ENCODE measurements at places on chromosomes 5 and 9.

GRCh38 chr9:97067490-97067889, 28.5 kb upstream of the CTSV start:
- DNase-seq, result no peak

DNA sequence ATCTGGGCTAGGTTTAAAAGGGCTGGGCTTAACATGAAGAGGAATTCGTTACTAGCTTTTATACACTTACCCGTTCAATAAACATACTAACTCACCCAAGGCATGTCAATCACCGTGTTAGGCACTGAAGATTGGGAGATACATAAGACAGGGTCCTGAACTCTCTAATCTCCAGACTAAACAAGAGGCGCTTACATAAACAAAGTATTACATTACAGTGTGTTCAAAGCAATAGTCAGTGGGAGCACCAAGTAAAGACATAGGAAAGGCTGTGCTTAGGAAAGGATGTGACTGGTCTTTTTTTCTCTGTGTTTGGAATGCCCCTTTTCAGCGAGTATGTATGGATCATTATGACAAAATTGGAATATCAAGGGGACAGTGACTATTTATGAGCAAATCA, 203.6 kb upstream of the ADRA1B start:
- DNase-seq, result no peak

DNA sequence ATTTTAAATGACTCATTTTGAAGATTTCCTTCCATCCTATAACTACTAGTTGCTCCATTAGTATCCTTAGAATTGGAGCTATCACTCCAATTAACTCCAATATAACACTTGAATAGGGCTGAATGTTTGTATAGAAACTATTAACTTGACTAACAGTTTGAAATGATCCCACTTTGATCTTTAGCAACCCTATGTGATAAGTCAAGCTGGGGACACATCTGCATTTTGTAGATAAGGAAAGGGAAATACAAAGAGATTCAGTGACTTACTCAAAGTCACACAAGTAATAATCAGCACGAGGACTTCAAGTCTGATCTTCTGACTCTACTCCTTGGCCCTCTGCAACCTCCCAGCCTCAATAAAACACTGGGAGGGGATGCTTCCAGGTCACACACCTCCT, 101.1 kb downstream of the TMEM215 start:
- no peak for DNase-seq

DNA sequence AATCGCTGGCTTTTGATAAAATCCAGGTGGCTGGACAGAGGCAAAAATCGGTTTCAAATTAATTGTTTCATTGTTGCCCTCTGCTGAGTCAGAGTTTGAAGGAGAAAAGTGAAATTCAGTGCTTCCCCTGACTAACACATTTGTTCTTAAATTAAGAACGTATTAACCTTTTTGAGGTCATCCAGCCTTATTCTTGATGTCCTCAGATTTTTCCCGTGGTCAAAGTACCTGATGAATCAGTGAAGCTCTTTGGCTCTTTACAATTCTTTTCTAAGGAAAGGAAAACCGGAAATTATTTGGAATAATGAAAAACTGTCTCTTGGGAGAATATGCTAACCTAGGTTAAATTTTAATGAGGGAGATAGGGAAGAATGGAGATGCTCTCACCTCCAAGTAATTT, 21.6 kb downstream of the OSMR start:
- DNase-seq, result no peak

DNA sequence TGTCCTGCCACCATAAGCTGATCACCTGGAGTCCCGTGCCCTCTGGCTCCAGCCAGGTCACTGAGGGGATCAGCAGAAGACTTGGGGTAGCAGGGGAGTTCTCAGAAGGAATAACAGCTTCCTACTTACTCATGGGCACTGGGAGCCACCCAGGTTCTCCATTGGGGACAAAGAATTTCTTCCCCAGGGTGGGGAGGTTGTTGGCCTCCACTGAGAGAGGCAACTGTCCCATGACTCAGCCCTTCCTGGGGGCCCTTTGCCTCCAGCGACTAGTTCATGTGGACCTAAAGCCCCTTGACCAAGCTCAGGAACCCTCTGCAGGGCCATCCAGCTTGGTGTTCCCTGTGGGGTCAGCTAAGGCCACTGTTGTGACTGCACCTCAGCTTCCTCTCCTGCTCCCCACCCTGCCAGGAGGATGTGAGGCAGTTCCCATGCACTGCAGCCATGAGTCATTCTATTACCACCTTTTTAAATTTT, 175.0 kb downstream of the AUH start:
- DNase-seq, result no peak

DNA sequence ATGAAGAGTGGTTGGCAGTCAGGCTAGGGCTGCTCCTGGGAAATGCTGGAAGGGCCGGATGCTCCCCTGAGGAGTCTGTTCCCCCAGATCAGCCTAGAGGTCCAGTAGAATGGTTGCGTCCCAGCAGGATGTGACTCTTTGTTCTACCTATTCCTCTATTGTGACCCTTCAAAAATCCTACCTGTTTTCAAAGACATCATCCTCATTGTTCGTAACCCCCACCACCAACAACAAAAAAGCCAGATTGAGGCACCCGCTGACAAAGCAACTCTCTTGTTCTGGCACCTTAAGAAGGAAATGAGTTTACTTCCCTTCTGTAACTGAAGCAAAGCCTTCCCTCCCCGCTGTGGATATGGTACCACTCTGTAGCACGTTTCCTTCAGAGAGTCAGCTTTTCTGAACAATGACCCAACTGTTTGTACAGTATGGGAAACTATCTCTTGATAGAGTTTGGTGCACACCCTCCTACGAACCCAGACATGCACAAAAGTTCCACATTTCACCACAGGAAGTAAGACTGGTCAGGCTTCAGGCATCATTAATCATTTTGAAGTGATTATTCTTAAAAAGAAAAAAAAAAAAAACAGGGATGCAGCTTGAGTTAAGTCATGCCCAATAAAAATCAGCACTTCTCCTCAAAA, 207.2 kb downstream of the ENC1 start:
- DNase-seq, result no peak

DNA sequence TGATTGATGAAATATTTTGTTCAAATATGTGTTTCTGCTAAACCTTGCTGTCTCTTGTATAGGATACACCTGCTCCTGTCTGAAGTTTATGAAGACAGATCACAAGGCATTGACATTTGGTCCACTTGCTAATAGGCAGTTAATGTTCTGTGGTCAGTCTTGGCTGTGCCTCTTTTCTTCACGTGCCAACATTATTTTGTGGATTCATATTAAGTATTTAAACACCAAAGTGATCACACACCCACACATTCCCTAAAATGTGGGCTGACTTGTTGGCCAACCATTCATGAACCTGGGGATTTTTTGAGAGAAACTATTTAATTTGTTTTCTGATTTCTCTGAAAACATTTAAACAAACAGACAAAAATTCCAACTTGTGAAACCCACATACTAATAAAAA, 33.7 kb downstream of the ZNF462 start:
- DNase-seq, result no peak

- no peak for DNase-seq
Measured at GRCh38 chr5:87850843-87851242, 417.8 kb downstream of the TMEM161B start.

- DNase-seq, result no peak
Measured at GRCh38 chr9:77019236-77019925, at the start of gene FOXB2. Gene FOXB2 (plus strand): TSS chr9:77019655. CDS start chr9:77019655, 0 bp downstream.

GRCh38 chr5:127386557-127386956, 96.0 kb downstream of the MEGF10 start:
- DNase-seq, result no peak

DNA sequence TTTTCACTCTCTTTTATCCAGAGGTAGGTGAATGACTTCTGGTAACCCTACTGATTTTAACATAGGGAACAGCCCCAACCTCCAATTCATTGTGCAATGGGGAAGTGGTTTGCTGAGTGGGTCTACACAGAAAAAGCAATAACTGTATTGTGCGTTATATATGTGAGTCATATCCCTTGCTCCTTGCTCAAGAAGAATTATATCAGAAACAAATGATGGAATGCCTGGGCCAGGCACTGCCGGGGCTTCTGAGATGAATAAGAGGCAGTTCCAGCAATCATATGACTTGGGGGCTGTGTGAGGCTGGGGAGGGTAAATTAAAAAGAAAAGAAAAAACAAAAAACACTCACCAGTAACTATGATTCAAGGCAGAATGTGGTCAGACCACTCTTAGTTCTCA, 79.2 kb upstream of the ABCA1 start:
- DNase-seq, result no peak

- no peak for DNase-seq
Measured at GRCh38 chr9:132407196-132407595, 556 bp upstream of the TTF1 start.

DNA sequence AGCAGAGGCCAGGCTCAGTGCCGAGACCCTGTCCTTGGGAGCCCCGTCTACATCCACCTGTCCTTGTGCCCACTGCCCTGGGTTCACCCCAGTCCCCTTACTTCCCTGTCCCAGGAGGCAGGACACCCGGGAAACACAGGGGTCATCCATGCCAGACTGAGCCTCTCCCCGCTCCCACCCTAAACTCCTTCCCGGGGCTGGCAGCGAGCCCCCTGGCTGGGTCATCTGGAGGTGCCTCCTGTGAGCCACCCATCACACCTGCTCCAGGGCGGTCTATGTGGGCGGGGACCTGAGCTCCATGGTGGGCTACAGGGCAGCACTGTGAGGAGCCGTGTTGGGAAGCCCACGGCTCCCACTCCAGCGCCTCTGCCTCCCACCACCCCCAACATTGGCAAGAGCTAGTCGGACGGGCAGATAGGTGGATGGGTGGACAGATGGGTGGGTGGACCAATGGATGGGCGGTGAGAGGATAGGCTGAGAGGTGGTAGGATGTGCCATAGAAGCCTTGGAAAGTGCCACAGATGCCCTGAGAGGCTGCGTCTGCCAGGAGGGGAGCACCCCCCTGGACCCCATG, 42.5 kb upstream of the RXRA start:
- no peak for DNase-seq

GRCh38 chr9:37040508-37041127, 6.5 kb upstream of the PAX5 start:
- no peak for DNase-seq

DNA sequence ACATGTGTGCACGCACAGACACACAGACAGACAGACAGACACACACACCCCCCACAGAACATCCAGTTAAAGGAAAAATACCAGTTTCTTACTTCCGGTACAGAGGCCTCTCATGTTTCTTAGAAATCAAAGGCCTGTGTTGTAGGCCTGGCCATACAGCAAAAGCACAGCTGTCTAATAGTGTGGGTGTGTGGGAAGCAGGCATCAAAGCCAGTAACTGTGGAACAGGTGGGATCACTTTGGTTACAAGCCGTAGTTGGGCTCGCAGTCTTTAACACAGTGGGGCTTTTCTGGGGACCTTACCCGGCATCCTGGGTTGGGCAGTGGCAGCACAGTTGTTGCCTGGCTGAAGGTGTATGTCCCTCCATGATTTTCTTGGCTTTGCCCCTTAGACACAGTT, 55.2 kb downstream of the FBXL7 start:
- no peak for DNase-seq

- no peak for DNase-seq
Measured at GRCh38 chr9:7979611-7980010, 180.0 kb upstream of the DMAC1 start.

GRCh38 chr5:132621699-132622098, 36.3 kb upstream of the IL13 start:
- no peak for DNase-seq

DNA sequence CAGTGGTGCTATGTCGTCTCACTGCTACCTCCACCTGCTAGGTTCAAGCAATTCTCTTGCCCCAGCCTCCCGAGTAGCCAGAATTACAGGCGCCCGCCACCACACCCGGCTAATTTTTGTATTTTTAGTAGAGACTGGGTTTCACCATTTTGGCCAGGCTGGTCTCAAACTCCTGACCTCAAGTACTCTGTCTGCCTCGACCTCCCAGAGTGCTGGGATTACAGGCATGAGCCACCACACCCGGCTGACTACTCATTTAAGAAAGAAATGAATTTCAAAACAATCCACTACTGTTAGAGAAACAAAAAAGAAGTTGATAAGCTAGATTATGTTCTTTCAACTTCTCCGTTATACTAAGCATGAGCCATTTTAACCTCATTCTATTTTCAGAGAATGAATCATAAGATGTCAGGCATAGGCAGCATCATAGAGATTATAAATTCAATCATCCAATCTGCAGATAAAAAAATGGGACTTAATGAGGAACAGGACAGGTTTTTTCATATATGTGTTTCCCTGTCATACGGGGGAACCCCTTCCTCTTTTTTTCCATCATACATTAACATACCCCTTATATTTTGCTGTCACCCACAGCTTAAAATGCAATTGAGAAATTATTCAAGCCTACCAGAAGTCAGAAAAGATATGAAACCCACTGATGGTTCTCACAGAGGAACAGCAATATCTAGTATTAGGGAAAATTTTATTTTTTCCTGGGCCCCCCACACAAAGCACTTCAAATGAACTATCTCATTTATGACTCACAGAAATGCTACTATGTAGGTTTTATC, 26.5 kb upstream of the ADRB2 start:
- DNase-seq, result no peak

DNA sequence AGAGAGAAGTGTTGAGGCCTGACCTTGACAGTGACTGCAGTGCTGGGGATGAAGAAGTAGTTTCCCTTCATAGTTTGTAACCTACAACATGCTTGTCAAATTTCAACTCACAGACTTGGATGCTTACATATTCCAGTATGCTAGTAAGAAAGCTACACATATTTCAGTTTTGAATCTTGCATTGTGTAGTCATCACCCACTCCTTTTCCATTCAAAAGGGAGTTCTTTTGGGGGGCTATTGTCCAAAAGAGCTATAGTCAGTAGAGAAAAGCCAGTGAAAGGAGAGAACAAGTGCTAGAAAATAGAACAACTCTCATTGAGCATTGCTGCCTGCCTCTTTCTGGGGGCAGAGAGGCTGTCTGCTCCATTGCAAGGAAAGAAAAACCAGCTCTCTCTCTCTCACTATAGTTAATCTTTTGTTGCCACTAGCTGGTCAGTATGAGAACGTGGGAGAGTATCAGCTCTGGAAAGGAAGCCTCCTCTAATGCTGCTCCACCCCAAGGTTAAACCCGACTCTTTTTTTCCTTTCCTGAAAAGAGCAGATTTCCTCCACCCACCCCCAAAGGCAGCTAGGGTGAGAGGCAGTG, 7.3 kb downstream of the ASTN2 start:
- DNase-seq, result no peak

DNA sequence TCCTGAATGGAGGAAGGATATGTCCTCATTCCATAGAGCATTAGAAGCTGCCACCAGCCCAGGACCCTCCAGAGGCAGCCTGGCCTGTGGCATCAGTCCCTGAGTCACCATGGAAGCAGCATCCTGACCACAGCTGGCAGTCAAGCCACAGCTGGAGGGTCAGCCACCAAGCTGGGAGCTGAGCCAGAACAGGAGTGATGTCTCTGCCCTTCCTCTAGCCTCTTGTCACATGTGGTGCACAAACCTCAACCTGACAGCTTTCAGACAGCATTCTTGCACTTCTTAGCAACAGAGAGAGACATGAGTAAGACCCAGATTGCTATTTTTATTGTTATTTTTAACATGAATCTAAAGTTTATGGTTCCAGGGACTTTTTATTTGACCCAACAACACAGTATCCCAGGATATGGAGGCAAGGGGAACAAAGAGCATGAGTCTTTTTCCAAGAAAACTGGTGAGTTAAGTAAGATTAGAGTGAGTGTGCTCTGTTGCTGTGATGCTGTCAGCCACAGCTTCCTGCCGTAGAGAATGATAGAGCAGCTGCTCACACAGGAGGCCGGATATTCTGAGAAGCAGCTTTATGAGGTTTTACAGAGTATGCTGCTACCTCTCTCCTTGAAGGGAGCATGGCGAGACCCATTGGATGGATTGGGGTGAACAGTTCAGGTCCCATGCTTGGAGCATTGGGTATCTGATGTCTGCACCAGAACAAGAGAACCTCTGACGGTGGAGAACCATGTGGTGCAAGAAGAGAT, 13.0 kb upstream of the CYFIP2 start:
- no peak for DNase-seq

All from NCI-H510A (cell line).